Epithelial cell of prostate (primary cell): ENCODE measurements at places on chromosomes 1 and 21.
A peak's percentile ranks its signal among the peaks of the same experiment; 100 is the strongest.

- DNase-seq, result no peak
Observed at GRCh38 chr1:42143896-42144710, 9.1 kb upstream of the GUCA2B start.

DNA sequence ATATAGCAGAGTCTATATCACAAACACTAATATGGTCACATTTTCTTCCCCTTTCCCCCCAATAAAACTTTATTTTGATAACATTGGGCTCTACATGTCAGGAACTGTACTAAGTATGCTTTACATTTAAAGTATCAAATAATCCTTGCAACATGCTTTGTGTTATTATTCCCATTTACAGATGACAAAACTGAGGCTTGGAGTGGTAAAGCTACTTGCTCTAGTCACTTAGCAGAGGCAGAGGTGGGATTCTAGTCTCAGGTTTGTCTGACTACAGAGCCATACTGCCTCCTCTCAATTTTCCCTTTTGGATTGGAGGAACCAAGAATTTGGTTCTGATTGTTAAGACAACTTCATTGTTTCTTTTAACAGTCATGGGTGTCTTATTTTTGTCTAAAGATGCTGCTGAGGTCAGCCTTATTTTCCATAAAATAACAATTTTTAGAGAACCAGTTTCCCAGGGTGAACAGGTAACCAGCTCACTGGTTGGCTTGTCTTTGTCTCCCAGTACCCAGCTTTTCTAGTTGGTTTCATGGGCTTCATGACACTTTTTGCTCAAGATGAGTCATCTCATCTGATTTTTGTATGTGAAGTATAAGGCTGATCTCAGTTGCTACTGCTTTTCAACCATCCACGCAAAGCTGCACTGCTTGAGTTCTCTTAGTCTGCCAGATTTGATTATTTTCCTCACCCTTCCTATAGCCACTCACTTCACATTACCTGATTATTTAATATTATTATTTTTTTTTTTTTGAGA is 81.0 kb upstream of the ARID1A start:
- no peak for DNase-seq

GRCh38 chr1:57072401-57073110 is 106.7 kb upstream of the C8B start:
- no peak for DNase-seq

DNA sequence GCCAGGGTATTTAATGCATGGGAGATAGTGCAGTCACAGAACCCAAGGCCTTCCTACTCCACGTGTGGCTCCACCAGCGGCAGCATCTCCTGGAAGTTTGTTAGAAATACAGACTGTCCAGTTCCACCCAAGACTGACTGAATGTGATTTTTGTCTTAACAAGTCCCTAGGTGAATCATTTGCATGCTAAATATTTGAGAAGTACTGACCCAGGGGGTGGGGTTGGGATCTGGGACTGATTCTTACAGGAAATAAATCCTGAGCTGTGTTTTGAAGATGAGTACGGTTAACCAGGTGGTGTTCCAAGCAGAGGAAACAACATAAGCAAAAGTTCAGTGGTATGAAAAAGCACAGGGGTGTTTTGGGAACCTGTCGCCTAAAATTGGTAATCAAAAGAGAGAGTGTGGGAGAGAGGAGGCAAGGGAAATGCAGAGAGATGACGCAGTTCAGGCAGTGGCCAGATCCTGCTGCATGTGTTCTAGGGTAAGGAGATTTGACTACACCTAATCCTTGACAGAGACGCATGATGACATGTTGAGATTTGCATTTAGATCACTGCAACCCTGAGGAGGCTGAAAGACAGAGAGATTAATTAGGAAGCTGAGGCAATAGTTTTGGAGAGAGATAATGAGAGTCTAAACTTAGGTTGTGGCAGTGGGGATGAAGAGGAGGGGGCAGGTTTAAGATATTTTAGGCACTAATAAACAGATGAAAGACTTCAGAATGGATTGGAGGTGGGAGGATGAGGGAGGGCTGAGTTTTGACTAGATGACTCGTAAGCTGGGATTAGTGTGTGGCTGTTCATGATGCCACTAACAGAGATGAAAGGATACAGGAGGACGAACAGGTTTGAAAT is 3.7 kb upstream of the ZNF326 start:
- DNase-seq, result peak; percentile 37

DNA sequence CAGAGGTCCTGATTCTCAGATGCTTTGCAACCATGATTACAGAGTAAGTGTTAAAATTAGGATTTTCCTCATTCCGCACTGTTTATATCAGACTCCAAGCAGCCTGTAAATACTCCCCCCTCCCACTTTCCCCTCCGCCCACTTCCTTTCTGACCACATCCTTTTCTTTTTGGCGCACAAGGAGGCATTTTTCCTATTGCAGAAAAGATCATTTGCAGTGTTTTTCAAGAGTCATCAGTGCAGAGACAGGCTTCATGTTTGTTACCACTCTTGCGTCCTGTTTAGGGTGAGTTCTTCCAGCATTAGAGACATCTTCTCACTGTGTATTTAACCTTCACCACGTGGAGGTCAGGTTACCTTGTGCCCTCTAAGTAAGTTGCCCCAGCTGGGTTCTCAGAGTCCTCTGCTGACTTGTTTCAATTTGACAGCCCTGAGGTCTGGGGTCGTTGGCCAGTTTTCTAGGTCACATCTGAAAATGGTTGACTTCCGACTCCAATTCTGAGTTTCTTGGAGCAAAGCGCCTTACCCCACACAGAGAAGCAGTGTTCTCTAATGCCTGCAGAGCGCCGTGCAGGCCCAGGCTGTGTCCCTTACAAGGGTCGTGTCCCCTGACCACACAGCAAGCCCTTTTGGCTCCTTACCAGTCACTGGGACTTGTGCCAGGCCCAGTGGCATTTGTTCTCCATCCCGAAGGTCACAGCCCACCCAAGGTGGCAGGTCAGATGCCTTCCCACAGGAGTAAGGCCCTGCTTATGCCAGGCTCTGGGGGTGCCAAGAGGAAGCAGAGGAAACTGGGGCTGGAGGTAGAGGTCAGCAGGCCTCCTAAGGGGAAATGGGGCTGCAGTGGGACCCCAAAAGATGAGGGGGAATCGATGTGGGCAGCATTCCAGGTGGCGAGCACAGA is 85.6 kb downstream of the FAM78B start:
- no peak for DNase-seq

DNA sequence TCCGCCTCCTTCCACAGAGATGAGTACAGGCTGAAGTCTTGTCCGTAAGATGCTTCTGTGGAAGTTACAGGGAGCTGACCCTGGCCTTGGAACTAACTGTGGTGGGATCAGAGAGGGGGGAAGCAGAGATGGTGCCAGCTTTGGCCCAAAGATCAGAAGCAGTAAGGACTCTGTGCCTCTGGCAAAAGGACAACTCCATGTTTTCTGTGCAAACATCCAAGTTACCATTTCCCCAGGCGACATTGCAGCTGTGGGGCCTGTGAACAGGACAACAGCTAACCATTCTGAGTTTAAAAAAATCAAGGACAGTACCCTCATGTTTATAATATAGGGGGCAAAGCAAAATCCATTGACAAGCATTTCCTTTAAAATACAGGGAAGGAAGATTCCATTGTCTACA is 38.4 kb downstream of the TEX35 start:
- DNase-seq, result no peak

GRCh38 chr1:15957221-15958095 is 18.4 kb downstream of the ZBTB17 start:
- DNase-seq, result no peak

GRCh38 chr1:156600733-156601121 is 552 bp downstream of the GPATCH4 start:
- no peak for DNase-seq

DNA sequence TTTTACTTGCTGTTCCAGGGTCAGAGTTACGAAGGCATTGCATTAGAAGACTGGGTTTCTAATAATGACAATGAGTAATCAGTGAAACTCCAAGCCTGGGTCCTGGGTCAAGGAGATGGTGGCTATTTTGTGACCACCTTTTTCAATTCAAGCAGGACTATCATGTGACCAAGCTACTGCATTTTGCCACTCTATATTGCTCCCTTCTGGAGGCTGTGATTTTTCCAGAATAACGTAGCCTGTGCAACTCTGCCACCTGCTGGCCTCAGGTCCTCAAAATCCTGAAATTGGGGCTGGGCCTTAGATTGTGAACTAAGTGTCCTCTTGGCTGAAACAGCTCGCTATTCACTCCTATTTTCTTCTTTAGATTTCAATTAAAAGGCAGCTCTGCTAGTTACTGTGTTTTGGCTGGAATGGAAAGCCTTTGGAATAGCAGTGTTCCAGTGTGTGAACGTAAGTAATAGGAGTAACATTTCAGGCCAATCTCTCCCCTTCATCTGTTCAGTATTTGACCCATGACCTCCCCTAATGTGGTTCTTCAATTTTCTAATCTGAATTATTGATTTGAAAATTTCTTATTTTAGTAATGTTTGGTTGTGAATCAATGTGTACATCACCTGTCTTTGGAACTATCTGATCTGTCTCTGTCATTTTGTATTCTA is 52.9 kb upstream of the CD46 start:
- no peak for DNase-seq

GRCh38 chr1:203276408-203276807 is 28.9 kb upstream of the BTG2 start:
- DNase-seq, result no peak

DNA sequence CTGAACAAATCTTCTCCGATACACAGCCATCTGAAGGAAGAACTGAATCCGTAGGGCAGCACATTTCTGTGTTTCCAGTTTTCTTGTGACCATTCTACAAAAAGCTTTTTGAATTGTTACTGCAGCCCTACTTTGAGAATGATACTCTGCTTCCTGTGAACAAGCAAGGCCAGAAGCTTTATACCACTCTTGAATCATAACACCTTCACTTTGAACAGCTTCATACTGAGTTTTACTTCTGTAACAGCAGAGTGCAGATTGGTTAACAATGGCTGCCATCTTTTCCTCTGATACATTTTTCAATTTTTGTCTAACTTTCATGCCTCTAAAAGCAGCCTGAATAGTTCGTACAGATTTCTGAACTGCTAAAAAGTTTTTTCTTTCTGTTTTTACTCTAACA is 33.6 kb upstream of the F13B start:
- no peak for DNase-seq

DNA sequence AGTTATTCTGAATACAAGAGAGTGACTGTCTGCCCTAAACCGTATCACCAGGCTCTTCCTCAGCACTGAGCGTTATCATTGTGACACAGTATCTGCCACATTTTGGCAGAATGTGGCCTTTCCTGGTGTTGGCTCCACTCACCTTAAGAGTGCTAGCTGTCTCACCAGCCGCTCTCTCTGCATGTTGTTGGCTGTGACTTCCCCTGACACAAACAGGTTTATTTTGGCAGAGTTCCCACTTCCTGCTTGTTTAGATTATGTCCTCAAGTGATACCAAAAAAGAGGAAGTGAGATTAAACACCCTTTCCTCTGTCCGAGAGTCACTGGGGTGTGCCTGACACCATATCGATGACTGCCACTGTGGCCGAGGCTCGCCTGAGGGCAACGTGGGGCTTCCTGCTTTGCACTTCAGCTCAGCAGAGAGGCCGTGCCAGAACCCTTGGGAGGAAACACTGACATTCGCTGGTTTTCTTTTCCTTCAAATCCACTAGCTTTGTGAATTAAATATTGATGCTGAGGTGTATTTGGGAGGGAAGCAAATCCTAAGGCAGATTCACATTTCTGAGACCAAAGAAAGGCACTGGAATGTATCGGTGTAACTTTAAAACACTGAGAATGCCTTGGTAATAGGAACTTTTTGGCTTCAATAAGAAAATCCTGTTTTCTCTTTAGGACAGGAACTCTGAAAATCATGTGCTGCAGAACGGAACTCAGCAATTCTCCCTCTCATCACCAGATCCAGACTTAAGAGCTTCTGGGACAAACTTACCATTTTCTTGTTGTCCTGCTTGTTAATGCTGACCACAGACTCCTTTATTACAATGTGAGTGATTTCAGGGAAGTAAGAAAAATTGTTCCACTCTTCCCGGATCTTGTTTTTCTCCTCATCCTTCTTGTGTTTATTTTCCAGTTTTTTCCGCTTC is 102.1 kb downstream of the JAK1 start:
- DNase-seq, result peak; percentile 34

- no peak for DNase-seq
Observed at GRCh38 chr21:34594566-34595234, 20.2 kb downstream of the RCAN1 start.

DNA sequence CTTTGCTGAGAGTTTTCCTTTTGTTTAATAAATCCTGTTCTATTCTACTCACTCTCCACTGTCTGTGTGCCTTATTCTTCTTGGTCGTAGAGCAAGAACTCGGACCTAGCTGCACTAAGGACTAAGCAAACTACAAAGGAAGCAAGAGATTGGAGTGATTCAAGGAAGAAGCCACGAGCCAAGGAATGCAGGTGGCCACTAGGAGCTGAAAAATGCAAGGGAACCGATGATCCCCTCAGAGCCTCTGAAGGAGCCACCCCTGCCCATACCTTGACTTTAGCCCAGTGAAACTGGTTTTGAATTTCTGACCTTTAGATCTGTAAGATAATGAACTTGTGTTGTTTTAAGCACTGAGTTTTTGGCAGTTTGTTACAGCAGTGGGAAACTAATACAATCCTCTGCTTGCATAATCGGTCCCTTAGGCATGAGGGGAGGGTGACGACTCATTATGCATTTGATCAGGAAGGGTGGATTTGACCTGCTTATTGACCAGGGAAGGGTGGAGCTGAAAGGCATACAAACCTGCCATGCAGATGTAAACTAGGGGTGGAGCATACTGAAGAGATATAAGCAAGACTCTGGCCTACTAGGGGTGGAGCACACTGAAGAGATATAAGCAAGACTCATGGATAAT is 6.2 kb upstream of the CA6 start:
- peak; percentile 72 for DNase-seq

DNA sequence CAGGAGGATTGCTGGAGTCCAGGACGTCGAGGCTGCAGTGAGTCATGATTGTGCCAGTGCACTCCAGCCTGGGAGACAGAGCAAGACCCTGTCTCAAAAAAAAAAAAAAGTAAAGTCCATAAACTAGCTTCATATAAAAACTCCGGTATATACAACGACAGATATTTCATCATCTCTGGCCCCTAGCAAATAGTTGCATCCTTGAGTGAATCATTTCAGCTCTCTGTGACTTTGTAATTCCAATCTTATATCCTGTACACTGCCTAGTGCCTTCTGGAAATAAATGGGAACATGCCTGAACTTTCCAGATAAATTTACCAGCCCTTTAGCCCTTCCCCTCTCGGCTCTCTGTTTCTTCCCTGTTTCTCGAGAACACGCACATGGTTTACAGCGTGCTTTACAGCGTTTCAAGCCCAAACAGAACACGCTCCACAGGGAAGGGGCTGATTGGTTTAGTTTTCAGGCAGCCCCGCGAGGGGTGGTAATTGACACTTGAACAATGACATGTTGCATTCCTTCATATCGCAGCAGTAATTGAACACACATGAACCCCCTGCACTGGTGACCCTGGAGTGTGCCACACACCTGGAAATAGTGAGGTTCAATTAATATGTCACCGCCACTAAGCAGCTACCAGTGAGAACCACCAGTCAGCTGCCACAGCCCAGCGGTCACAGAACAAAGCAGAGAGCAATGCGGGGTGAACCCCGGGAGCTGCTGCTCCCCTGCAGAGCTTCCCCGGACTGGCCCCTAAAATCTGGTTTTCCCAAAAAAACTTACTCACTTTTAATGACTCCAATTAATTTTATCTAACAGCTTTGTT is 35.7 kb upstream of the SIM2 start:
- DNase-seq, result no peak

GRCh38 chr1:24003331-24003972 is 23.3 kb upstream of the SRSF10 start:
- DNase-seq, result no peak
